ENCODE measurements at places on chromosomes 2 and 18. TPM values are rescaled to one million over a fixed set of nuclear protein-coding genes. Genes with fewer than 3 reads are reported as not detected.

The LRATD1 gene
- 12.4 TPM for polyA plus RNA-seq

The RIT2 gene
- not detected for polyA plus RNA-seq

The MROH2A gene
- polyA plus RNA-seq = 0.12 TPM

- peak; percentile 35 for DNase-seq
Measured at GRCh38 chr2:111117598-111118480, 2.9 kb upstream of the BCL2L11 start.

DNA sequence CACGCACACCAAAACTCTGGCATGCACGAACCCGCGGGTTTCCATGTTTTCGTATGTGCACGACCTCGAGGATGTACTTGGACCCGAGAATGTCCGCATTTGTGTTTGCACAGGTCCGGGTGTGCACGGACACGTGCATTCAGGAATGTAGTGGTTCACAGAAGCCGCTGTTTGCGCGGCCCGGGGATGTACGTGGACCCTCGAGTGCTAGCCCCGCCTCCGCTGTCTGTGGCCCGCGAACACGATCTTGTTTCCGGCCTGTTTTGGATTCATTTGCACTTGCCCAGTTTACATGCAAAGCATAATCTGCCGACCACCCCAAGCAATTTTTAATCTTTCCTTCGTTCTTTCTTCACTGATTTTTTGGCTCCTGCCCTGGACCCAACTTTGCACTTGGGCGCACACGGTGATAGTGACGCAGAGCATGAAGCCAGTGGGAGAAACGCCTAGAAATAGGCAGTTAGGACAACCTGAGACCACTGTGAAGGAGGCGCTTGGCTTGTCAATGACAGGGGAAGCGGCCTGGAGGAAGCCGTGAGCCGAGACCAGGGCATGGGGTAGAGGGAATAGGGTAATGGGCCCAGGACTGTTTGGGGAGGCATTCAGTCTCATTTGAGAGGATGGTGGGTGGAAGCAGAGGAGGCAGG, 45.4 kb upstream of the PTMA start:
- no peak for DNase-seq

DNA sequence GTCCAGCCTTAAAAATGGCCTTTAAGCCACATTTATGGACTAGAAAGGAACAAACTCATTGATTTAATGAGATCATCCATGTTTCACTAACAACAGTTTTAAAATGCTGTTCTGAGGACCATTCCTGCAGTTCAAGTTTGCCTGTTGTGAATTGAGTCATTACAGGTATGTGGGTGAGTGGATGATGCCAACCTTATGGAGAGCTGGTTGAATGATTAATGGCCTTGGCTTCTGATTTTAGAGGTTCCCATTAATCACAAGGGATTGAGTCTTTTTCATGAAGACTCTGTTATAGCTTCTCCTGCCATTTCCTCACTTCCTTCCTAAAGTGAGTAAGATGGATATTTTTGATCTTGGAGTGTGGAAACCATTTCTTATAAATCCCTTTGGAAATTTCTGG, 459.8 kb upstream of the SLC14A2 start:
- no peak for DNase-seq

- no peak for DNase-seq
Measured at GRCh38 chr18:1240701-1241100, 336.0 kb downstream of the ADCYAP1 start.

- DNase-seq = no peak
Measured at GRCh38 chr18:67282796-67283195, 233.7 kb downstream of the DSEL start.

GRCh38 chr2:11406958-11407381, 59.0 kb downstream of the E2F6 start:
- peak; percentile 65 for DNase-seq

Data from muscle of arm (tissue), 14 donors.